Smooth muscle cell of trachea (primary cell): ENCODE measurements at places on chromosomes 11 and 22. TPM values are rescaled to one million over a fixed set of nuclear protein-coding genes. Genes with fewer than 3 reads are reported as not detected.

The JHY gene
- 1.3 and 1.7 TPM in 2 replicates for total RNA-seq

The OR2AG2 gene
- total RNA-seq = 0.15 and 0.33 TPM in 2 replicates

The H19 gene
- total RNA-seq = 2.9 and 29.9 TPM in 2 replicates

The BCO2 gene
- 1.5 and 4.4 TPM in 2 replicates for total RNA-seq

The GRAP2 gene
- not detected in 2 replicates for total RNA-seq

The MOGAT2 gene
- not detected in 2 replicates for total RNA-seq

The C11orf21 gene
- total RNA-seq = not detected in 2 replicates

The CABP4 gene
- total RNA-seq = not detected in 2 replicates

The OOSP4B gene
- total RNA-seq = not detected in 2 replicates

The UPK3A gene
- not detected in 2 replicates for total RNA-seq

The INCENP gene
- 15.2 and 29.1 TPM in 2 replicates for total RNA-seq

The SDHD gene
- 188 and 273 TPM in 2 replicates for total RNA-seq

The FUT4 gene
- total RNA-seq = 4.9 and 6.6 TPM in 2 replicates

The MS4A12 gene
- total RNA-seq = not detected in 2 replicates

The SLC22A8 gene
- total RNA-seq = not detected in 2 replicates

The CD81 gene
- total RNA-seq = 580 and 688 TPM in 2 replicates

The ZBED4 gene
- total RNA-seq = 7.7 and 8.8 TPM in 2 replicates

The ARHGEF17 gene
- total RNA-seq = 34.6 and 44.7 TPM in 2 replicates

The KCNA4 gene
- not detected in 2 replicates for total RNA-seq

The GLYAT gene
- not detected in 2 replicates for total RNA-seq

The HTR3B gene
- not detected in 2 replicates for total RNA-seq

The VSIG10L2 gene
- total RNA-seq = not detected in 2 replicates

The HBG1 gene
- not detected in 2 replicates for total RNA-seq

The ABTB2 gene
- total RNA-seq = 4.5 and 9.6 TPM in 2 replicates

The SERGEF gene
- 20.5 and 25.1 TPM in 2 replicates for total RNA-seq

The OR2AT4 gene
- total RNA-seq = not detected in 2 replicates

The KCNQ1OT1 gene
- 5.0 and 7.7 TPM in 2 replicates for total RNA-seq

The GLB1L2 gene
- total RNA-seq = 0.15 TPM in 1 of 2 replicates, not detected in the other

The BRMS1 gene
- 36.9 and 65.2 TPM in 2 replicates for total RNA-seq

The OR8G5 gene
- total RNA-seq = not detected in 2 replicates

The PGM2L1 gene
- total RNA-seq = 2.6 TPM in 2 replicates

The PNPLA3 gene
- total RNA-seq = 6.3 and 9.9 TPM in 2 replicates

The AQP11 gene
- total RNA-seq = 2.0 and 18.7 TPM in 2 replicates

The OR51S1 gene
- not detected in 2 replicates for total RNA-seq

The F2 gene
- total RNA-seq = 0.17 TPM in 1 of 2 replicates, not detected in the other

The POU2AF1 gene
- total RNA-seq = not detected in 2 replicates

The DDX25 gene
- not detected in 2 replicates for total RNA-seq

The RIMBP3C gene
- total RNA-seq = 0.15 and 0.66 TPM in 2 replicates

The DDI1 gene
- not detected in 2 replicates for total RNA-seq

The KDM4E gene
- total RNA-seq = not detected in 2 replicates

The TBX10 gene
- not detected in 2 replicates for total RNA-seq

The HPX gene
- 0.44 and 1.7 TPM in 2 replicates for total RNA-seq

The SBF1 gene
- 61.8 and 123 TPM in 2 replicates for total RNA-seq

The TRIM49 gene
- not detected in 2 replicates for total RNA-seq

The OR51B5 gene
- total RNA-seq = 0.29 TPM in 1 of 2 replicates, not detected in the other

The PRRG4 gene
- under 0.01 and 0.15 TPM in 2 replicates for total RNA-seq
